Adrenal gland (tissue), 19 donors: ENCODE measurements at places on chromosomes 1 and 21.

- DNase-seq: no peak
Measured at GRCh38 chr21:40886931-40887330, 40.0 kb upstream of the DSCAM start.

DNA sequence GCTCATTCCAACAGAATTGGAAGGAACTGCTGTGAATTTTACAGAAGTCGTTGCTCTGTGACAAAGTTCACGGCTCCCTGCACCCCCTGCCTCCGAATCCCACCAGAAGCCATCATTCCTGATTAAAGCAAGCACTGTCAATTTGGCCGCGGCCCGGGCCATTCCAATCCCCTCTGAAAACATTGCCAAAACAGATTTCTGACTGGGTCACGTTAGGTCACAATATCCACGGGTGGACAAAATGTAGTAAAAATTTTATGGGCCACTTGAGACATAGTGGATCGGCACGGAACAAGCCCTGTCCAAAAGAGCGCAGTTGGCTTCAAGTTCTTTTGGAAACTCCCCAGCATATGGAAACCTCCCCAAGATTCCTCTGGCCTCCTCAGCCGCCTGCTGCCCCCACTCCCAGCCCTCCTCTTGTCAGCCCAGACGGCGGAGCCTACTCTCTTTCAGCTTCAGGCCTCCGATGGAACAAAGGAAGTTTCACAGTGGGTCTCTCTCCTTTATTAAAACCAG is 67.2 kb upstream of the IFNAR2 start:
- no peak for DNase-seq

DNA sequence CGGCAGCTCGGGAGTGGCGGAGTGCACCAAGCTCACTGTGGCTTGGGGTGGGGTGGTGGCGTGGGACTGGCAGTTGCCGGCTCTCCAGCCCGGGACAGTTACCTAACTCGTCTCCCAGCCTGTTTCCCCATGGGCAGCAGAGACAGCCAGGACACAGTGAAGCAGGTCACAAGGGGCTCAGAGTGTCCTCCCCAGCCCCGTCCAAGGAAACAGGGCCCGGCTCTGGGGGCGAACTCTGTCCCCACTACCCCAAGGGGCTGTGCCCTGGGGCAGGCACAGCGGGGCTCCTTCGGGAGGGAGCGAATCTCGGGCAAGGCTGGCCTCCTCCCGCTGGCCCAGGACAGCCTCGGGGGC is 759 bp downstream of the GPR157 start:
- DNase-seq: peak; percentile 59

- no peak for DNase-seq
Measured at GRCh38 chr1:182739545-182739944, 50.0 kb upstream of the NPL start.

DNA sequence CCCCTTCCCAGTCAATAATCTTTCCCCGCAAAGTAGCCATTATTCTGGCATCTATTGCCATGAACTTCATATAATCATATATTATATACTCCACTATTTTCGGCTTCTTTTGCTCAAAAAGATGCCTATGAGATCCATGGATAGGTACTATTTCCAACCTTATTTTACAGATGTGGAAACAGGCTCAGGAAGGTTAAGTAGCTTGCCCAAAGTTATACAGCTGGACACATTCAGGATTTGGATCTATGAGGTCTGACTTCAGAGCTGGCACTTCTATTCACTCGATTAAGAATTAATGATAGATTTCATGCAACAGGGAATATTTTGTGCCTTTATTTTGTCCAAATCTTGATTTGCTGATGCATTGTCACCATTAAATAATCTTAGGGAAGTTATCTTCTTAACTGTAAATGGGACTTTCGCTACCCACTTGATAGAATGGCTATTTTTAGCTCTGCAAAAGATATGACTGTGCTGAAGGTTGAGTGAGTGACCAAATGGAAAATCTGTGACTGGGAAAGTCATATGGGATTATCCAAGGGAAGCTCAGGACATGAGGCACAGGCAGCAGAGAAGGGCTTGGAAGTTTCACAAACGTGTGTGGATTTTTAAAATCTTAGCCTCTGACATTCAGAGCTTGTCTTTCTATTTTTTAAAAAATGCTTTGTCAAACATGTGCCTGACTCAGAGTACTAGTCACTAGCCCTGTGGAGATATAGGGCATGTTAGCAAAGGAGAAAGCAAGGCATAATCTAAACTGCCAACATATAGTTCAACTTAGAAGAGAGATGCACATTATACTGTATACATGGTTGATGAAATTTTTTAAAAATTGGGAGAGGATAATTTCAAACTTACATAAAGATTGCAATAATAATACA is 36.5 kb downstream of the GIPC2 start:
- peak; percentile 71 for DNase-seq

DNA sequence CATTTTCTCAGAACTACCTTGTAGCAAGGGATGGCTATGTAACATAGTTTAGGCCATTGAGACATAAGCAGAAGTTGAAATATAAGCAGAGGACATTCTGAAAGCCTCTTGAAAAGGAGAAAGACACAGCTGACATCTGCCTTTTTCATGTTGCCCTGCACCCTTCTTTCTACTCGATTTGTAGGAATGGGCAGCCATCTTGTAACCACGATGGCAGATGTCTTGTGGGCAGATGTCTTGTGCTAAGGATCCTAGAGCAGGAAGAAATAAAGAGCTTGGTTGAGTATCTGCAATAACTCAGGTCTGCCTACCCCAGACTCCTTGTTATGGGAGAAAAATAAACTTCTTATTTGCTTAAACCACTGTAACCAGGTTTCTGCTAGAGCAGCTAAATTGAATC is 351.0 kb downstream of the PDE4B start:
- DNase-seq: no peak

DNA sequence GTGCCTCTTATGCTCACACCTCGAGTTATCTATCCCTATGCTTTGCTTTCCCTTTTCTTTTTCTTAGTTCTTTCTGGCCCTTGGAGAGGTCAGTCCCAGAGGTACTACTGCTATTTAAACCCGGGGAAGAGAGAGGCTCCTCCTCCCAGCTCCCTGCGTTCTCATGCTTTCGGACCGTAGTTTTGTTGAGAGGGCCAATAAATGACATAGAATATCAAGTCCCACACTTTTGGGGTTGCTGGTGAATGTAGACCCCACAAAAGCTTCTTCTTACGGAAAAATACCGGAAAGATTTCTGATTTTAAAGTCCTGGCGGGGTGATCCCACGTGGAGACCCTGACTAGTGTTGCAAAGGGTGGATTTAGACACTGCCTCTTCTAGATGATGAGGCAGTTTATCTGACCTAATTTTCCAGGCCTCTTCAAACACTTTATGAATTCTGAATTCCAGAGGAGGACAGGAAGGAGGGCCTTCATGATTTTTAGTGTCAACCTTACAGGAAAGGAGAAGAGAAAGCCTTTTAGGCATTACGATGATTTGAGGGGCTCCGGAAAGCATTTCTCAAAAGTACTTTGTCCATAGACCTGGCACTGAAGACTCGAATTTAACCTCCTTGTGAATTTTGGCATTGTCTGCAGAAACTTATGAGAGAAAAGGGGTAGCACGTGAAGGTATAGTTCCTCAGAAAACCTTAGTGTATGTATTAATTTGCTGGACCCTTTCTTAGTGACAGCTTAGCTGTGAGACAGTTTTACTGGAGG is 694 bp downstream of the TMEM167B start:
- no peak for DNase-seq

- DNase-seq: no peak
Measured at GRCh38 chr1:184524248-184524647, 137.4 kb downstream of the C1orf21 start.

- DNase-seq: peak; percentile 31
Measured at GRCh38 chr1:50978852-50979781, 9.1 kb downstream of the CDKN2C start.

DNA sequence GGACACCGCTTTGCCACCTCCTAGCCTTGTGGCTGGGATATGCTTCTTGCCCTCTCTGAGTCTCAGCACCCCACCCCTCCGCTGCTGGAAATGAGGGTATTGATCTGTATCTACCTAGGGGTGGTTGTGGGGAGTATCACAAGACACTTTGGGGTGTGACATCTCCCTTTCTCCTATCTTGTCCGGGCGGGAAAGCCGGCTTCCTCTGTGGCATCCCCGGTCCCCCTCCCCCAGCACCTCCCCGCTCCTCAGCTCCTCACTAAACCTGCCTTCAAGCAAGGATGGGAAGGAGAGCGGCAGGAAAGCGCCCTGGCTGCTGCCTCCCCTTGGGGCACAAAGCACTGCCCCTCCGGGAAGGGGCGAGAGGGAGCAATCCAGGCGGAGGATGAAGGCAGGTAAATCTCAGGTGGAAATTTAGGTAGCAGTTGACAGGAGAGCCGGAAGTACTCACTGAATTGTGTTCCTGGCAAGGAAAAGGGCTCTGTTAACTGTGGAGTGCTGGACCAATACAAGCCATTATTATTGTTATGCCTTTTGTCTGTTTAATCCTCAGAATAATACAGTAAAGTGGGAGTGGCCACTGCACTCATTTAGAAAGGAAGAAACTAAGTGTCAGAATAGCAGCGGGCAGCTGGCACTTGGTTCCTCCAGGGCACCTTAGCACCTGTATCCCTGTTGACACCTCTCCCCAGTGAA is 49.0 kb upstream of the LRP8 start:
- no peak for DNase-seq

DNA sequence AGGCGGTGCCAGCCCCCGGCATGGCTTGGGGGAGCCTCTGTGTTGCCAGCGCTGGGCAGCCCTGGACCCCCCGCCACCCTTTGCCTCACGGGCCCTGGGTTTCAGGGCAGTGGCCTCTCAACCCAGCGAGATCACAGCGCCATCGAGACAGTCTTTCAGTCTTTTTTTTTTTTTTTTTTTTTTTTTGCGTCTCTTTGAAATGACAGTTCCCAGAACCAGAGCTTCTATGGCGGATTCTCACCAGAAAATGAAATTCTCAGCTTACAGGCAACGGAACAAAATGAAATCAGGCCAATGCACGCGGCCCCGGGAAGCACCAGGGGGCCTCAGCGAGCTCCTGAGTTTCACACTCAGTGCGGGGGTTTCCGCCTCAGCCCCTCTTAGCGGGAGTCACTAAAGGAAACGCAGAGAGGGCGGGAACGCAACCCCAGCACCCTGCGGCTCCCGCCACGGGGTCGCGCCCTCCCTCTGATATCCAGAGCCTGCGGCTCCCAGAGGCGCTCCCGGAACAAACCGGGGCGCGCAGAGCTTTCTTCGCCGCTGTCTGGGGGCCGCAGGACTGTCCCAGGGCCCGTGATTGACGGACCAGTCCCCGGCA is 8.0 kb upstream of the COL6A1 start:
- peak; percentile 81 for DNase-seq

DNA sequence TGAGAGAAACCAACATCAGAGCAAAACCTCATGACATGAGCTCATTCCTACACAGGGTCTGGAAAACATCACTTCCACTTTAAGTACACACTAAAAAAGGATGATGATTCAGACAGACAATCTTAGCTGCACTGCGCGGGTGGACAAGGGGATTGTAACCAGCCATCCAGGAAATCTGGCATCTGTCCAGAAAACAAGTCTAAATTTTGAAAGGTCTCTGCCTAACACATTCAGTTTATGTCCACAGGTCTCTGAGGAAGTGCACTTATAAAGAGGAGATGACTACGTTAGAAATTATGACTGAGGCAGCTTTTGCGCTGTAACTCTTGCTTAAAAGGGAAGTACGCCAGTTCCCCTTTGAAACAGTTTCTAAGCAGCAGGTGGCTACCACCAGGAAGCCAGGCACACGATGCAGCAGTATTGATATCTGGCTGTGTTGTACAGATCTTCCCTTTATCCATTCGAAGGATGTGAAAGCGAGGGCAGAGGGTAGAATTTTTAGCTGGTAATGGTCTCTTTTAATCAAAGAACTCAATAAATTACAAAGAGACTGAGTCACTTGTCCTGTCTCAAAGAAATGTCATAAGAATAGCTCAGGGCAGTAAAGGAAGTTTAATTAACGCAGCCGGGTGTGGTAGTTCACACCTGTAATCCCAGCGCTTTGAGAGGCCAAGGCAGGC is 128.0 kb downstream of the SETD4 start:
- peak; percentile 31 for DNase-seq

- no peak for DNase-seq
Measured at GRCh38 chr1:119115311-119115710, 25.1 kb downstream of the WARS2 start.

GRCh38 chr1:101965341-101965740 is 31.4 kb downstream of the OLFM3 start:
- no peak for DNase-seq

DNA sequence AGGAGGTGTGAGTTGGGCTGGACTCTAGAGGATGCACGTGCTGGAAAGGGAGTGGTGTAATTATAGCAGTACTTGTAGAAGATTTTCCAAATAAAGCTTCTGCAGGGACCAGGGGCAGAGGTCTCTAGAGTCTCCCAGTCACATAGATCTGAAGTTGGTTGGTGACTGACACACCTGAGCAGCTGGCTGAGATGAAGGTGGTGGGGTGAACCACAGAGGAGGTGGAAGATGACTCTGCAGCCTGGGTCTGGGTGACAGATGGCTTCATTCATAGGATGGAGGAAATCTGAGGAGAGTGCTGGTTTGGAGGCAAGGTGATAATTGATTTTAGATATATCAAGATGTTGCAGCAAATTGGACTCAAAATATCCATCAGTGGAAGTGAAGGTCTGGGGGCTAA is 178.9 kb upstream of the IVNS1ABP start:
- no peak for DNase-seq

DNA sequence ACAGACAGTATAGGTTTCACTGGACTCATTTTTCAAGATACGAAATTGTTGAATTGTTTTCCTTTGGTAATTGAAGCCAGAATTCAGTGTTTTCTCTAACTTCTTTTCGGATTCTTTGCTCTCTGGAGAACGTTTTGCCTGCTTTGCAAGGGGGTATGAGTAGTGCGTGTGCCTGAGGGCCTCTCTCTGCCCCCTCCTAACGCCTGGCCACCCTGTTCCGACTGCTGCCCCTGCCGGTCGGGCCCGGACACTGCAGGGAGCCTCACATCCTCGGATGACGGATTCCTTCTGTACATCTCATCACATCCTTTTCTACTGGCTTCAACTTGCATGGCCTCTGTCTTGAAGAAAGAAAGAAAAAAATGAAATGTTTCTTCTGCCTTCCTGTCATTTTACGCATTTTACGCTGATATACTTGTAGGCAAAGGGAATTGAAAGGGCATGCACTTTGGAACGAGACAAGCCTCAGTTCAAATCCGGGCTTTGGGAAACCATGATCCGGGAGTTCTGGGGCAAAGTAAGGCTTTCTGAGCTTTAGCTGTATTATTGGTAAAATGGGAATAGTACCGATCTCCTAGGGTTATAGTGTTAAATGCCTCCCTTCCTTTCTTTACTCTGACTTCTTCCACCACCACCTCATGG is 65.1 kb downstream of the DISC1 start:
- peak; percentile 45 for DNase-seq

- no peak for DNase-seq
Measured at GRCh38 chr21:35953597-35953996, 106.7 kb downstream of the SETD4 start.

GRCh38 chr1:93007941-93008577 is 46.8 kb upstream of the DIPK1A start:
- DNase-seq: no peak

GRCh38 chr1:91349524-91349923 is 55.1 kb downstream of the HFM1 start:
- no peak for DNase-seq

GRCh38 chr1:1721201-1721600 is 3.0 kb downstream of the CDK11A start:
- DNase-seq: no peak

GRCh38 chr1:39405358-39405757 is 86.1 kb upstream of the BMP8A start:
- DNase-seq: no peak
